T-helper 2 cell treated with Interferon-gamma antibody and Interleukin-4, amounts not matched to agents 5 μg/mL and 100 μg/mL, for 36 hours (primary cell): ENCODE measurements at places on chromosomes 3 and 15.

DNA sequence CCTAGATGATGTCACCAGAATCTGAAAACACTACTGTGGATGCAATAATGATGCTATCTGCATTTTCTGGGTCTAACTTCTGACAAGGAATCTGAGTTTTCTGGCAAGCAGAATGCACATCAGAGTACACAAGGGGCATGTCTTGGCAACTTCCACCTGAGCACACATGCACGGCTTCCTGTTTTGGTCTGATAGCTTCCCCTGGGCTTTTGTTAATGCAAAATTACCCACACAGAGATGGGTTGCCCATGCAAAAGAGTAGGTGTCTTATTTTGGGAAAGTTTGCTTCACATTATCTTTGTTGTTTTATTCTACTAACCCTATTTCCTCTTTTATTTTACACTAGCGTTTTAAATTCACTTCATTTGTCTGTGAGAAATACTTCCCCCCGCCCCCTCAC lies 74.2 kb upstream of the SATB1 start:
- DNase-seq, result no peak
- H3K36me3 ChIP-seq, result peaks cover 34% of the 10 kb centered on the region
- H3K27me3 ChIP-seq, result no peaks in the 10 kb centered on the region
- H3K27ac ChIP-seq, result peak overlapping the region; percentile 58
- peak overlapping the region; percentile 16 for H3K4me3 ChIP-seq
- H3K4me1 ChIP-seq, result peaks cover 21% of the 10 kb centered on the region

- no peak overlapping the region for H3K27ac ChIP-seq
- H3K36me3 ChIP-seq, result no peaks in the 10 kb centered on the region
- H3K4me1 ChIP-seq, result peaks cover 3% of the 10 kb centered on the region
- no peak for DNase-seq
Observed at GRCh38 chr15:79674124-79674465, 222.7 kb downstream of the MTHFS start.

GRCh38 chr15:70690021-70690420 lies 73.3 kb downstream of the UACA start:
- DNase-seq, result no peak
- H3K27ac ChIP-seq, result no peak overlapping the region
- no peaks in the 10 kb centered on the region for H3K36me3 ChIP-seq
- no peaks in the 10 kb centered on the region for H3K4me1 ChIP-seq

DNA sequence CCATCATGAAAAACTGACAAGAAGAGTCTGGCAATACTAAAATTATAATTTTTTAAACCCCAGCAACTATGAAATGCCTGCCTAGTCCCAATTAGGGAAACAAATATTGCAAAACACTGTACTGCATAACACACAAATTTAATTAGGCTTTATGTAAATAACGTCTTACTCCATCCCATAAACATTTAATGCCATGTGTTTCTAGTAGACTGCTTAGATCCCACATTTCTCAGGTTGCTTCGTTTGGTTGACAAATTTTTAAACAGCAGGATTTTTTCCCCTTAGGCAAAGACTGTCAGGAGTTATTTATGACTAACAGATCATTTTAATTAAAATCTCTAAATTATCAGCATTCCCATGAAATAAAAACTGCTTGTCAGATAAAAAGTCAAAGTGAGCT lies 29.9 kb downstream of the EIF2AK4 start:
- no peak for DNase-seq
- H3K27ac ChIP-seq, result no peak overlapping the region
- H3K27me3 ChIP-seq, result no peaks in the 10 kb centered on the region
- H3K4me3 ChIP-seq, result no peak overlapping the region

DNA sequence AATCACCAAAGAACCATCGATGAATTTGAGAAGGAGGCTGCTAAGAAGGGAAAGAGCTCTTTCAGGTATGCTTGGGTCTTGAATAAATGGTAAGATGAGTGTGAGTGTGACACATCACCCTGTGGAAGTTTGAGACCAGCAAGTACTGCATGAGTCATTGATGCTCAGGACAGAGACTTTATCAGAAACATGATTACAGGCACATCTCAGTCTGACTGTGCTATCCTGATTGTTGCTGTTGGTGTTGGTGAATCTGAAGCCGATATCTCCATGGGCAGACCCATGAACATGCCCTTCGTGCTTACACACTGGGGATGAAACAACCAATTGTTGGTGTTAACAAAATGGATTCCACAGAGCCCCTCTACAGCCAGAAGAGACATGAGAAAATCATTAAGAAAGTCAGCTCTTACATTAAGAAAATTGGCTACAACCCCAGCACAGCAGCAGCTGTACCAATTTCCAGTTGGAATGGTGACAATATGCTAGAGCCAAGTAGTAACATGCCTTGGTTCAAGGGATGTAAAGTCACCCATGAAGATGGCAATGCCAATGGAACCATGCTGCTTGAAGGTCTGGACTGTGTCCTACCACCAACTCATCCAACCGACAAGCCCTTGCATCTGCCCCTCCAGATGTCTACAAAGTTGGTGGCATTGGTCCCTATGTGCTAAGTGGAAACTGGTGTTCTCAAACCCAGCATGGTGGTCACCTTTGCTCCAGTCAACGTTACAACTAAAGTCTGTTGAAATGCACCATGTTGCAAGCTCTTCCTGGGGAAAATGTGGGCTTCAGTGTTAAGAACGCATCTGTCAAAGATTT lies 20.5 kb downstream of the TM4SF4 start:
- H3K27me3 ChIP-seq, result peaks cover 13% of the 10 kb centered on the region
- no peak overlapping the region for H3K27ac ChIP-seq
- H3K4me1 ChIP-seq, result no peaks in the 10 kb centered on the region
- H3K36me3 ChIP-seq, result no peaks in the 10 kb centered on the region
